ENCODE measurements at places on chromosomes 3 and 15.

DNA sequence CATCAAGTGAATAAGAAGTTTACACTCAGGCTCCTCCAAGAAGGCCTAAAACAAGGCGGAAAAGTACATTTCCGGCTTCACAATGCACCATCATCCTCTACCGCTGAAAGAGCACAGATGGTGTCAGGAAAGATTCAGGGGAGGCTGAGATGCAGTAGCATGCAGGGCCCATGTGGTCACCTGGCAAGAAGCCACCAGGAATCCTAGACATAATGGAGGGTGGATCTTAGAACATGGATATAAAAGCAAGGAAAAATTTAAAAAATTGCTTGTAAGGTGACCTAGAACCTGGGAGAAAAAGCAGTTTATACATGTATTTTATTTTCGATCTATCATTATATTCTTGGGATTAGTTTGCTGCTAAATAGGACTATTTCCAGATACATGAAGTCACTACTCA is 21.9 kb upstream of the OTOL1 start:
- no peak for DNase-seq

GRCh38 chr3:45601156-45601555 is 6.6 kb downstream of the LIMD1 start:
- DNase-seq, result no peak

GRCh38 chr3:185021256-185021655 is 131.6 kb downstream of the C3orf70 start:
- DNase-seq, result no peak

- DNase-seq, result no peak
Measured at GRCh38 chr15:45355860-45356259, 22.5 kb downstream of the GATM start.

- no peak for DNase-seq
Measured at GRCh38 chr3:55466526-55466925, 20.6 kb downstream of the WNT5A start.

DNA sequence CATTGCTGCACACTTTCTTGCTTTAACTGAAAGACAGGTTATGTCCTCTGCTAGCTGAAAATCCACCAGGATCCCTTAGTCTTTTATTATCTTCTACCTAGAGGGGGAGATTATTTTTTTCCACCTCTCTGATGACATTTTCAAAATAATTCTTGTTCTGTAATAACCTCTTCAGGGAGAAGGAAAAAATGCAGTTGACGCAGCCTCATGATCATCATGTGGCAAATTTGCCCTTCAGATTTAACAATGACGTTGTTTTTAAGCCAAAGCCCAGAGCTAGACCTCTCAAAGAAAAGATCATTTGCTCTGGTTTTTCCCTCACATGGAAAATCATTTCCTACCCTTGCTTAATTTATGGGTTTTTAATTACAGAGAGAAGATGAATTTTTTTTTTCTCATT is 724.9 kb downstream of the NLGN1 start:
- DNase-seq, result no peak

DNA sequence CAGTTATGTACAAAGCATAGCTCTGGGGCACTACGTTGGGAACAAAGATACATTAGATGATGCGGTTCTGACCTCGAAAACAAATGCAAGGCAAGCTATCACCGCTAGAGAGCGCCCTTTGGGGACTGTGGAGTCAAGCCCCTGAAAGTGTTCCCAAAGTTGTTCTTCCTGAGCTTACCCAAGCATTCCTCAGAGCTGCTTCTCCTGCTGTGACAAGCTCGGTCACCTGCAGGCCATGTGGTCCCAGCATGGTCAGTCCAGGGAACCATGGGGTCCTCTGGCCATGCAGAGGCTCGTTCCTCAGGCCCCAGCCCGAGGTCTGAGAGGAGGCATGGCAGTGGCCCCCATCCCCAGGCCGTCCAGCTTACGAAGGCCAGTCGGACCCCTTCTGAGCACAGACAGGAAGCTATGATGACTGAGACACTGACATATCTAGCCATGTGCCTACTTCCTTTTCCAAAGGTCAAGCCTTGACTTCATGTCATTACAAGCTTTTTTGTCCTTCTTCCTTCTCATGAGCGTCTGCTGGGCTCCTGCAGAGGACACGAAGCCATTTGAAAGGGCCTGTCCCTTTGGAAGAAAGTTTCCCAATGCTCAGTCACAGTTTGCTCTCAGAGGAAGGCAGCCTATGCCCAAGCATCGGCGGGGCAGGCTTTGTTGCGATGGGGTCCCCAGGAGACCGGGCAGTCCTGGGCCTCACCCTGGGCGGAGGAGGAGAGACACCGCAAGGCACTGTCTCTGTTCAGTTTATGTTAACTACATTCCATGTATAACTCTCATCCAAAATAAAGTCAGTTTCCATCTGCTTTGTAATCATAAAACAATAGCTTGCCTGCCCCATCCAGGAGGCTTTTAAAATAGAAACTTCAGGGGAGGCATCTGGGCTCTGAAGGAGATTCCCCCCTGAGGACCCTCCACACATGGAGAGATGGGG is 79.3 kb downstream of the ATP10A start:
- DNase-seq, result peak; percentile 6

- no peak for DNase-seq
Measured at GRCh38 chr3:162738784-162739183, 1242.2 kb downstream of the OTOL1 start.

- DNase-seq, result no peak
Measured at GRCh38 chr3:55797084-55797483, 310.0 kb upstream of the WNT5A start.

DNA sequence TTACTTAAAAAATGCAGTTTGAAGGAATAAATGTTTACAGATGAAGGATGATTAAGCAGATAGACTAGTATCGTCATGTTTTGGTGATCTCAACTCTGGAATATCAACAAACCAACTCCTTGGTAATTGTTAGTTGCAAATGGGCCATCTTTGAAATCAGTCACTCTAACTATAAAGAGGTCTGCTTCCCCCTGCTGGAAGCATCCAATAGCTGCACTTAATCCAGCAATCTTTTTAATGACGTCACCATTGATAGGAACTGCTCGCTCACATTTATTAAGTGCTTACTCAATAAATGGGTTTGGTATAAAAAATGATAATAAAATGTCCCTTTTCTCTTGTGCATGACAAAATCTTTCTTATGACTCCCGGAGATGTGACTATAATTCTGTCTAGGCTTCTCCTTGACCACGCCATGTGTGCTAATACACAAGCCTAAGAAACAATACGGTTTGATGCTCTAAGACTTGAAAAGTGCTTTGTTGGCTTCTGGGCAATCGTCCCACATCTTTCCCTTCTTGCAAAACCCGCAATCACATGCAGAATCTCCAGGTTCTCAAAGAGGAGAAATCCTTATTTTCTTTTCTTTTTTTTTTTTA is 227.6 kb upstream of the POU1F1 start:
- DNase-seq, result peak; percentile 24

GRCh38 chr3:131033480-131034080 is 6.9 kb downstream of the NEK11 start:
- no peak for DNase-seq

- DNase-seq, result no peak
Measured at GRCh38 chr3:103025880-103026279, 591.1 kb downstream of the ZPLD1 start.

DNA sequence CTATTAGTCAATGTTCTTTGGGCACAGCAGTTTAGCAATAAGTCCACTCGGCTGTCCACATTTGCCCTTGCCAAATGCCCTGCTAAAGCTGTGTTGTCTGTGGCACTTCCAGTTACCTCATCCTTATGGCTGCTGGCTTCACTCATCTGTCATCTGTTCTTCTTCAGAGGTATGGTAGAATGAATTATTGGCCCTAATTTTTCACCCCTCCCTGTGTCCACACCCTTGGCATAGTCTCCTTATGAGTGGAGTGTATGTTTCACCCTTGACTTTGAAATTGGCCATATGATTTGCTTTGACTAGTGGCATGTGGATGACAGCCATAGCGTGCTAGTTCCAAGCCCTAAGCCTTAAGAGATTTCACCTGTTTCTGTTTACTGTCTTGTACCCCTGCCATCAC is 72.1 kb upstream of the EPHB1 start:
- DNase-seq, result no peak

- peak; percentile 79 for DNase-seq
Measured at GRCh38 chr3:14404631-14405359, 2.4 kb downstream of the SLC6A6 start.

DNA sequence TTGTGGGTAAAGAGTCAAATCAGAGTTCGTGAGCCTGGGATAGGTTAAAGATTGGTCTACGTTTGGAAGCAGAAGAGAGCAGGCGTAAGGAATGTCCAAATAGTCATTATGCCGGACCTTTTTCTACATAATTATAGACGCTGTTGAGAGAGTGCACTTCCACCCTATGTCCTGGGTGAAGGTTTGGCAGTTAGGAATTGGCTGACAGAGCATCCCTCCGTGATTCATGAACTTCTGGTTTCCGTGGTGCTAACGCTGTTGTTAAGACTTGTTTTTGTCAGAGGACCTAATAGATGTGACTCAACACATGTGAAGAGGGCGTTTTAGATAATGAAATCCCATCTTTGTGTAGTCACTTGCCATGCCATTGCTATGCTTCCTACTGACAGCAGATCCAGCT is 1.1 kb downstream of the EAF1 start:
- DNase-seq, result no peak

GRCh38 chr3:169237201-169237600 is 426.3 kb downstream of the MECOM start:
- no peak for DNase-seq

DNA sequence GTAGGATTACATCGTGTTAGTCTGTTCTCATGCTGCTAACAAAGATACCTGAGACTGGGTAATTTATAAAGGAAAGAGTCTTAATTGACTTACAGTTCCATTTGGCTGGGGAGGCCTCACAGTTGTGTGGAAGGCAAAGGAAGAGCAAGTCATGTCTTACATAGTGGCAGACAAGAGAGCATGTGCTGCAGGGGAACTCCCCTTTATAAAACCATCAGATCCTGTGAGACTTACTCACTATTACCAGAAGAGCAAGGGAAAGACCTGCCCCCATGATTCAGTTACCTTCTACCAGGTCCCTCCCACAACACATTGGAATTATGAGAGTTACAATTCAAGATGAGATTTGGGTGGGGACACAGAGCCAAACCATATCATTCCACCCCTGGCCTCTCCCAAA is 3.4 kb downstream of the SLC25A26 start:
- DNase-seq, result no peak

- DNase-seq, result no peak
Measured at GRCh38 chr3:11245276-11245675, 26.9 kb upstream of the ATG7 start.

DNA sequence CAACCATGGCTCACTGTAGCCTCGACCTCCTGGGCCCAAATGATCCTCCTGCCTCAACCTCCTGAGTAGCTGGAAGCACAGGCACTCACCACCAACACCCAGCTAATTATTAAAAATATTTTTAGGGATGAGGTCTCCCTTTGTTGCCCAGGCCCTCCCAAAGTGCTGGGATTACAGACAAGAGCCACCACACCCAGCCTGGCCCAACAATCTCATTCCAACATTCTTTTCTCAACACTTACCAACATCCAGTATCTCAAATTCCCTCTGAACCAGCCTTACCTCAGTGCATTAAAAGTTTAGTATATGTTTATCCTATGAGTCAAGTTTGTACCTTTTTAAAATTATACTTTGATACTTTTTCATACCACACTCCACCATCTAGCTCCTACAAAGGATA is 25.0 kb downstream of the ANXA2 start:
- DNase-seq, result no peak

GRCh38 chr3:28151608-28152228 is 89.7 kb upstream of the CMC1 start:
- DNase-seq, result no peak

DNA sequence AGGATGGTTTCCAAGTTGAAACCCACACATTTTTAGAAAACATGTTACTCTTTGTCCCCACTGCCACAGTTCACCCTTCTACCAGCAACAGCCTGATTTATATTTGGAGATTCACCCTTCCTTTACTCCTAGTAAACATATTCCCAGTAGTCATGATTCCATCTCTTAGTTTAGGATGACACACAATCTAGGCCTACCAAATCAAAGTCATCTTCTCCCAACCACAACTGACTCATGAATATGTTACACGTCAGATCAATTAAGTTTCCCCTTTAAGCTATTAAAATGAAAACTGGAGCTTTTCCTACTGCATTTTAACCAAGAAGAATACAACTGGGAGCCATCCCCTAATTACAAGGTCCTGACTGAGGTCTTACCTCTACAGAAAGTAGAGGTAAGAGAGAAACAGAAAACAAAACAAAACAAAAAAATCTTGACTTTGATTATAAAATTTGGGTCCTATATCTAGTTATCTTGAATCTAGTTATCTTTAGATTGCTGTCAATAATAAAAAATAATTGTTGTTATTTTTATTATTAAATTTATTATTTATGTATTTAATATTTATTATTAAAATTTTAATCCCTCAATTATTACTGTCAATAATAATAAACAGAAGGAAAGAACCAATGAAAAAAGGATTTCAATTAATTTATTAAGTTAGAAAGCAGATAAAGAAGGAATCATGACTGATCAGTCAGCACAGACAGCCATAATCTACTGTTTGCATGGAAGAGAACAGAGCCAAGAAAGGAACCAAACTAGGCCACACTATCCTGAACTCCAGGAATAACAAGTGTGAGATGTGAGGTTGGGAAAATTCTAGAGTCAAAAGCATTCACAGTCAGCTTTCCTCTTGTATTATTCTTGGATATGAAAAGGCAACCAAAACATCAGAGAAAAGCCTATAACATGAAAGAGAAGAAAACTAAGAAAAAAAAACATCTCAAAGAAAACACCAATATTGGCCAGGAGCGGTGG is 12.5 kb downstream of the DPH6 start:
- DNase-seq, result no peak

GRCh38 chr15:62253294-62253693 is 88.2 kb upstream of the C2CD4B start:
- no peak for DNase-seq

GRCh38 chr15:41957021-41957897 is 15.1 kb downstream of the EHD4 start:
- DNase-seq, result no peak

DNA sequence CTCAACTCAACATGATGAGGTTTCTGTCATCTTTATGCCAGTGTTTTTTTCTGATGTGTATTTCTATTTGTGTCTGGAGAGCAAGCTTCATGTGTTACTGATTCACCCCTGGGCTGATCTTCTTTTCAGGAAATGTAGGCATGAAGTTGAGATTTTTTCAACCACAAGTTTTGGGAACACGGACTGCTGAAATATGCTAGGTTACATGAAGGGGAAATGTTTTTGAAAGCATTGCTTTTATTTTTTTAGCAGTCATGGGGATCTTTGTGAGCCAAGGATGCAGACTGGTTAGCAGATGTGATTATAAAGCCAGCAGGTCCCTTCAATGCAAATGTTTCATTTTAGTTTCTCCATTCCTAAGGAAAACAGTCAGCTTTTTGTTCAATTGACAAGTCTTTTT is 219.3 kb upstream of the COL8A1 start:
- no peak for DNase-seq

DNA sequence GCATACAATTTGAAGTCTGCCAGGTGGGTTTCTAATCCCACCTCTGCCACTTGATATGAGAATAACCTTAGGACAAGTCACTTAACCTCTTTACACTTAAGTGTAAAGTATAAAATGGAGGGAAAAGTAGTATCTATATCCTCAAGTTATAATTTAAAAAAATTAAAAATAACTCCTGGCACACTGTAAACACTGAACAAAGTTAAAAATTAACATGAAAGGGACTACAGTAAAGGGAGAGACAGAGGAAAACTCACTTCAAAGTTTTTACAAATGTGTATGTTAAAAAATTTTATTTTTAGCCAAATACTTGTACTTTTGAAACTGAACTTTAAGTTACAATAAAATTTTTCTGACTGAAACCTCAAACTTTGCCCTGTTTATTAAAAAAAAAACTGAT is 49.6 kb downstream of the PLOD2 start:
- DNase-seq, result no peak

Data from adrenal gland (tissue), 19 donors.